ENCODE measurements at places on chromosomes 5 and 9.

GRCh38 chr9:121797081-121797480 is 145.6 kb downstream of the DAB2IP start:
- DNase-seq, result no peak

DNA sequence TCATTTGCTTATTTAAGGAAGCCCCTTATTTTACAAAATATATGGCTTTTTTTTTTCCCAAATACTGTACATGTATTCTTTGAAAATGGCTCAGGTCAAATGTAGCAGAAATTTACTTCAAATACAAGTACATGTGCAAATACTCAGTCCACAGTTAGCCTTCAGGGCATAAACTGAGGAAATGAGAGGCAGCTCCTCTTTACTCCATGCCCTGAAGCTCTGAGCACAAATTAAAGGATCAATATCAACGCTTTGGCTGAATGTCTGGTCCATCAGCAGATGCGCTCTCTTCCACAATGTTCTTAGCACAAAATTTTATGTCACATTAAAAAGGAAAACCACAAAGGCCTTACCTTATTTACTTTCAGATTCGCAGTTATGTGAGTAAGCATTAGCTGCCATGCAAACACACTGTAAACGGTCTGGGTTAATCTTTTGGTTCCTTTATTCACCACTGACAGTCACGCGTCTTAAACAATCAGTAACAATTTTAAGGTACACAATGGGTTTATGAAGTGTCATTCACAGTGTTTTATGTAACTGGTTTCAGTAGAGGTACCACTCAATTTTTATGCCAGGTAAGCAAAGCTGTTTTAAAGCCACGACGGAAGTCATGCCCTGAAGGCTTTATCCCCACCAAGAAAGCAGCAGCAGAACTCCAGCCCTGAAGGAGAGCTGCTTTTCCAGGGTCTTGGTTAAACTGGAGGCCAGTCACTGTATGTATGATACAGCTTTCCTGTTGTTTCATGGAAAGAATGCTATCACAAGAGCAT is 103.4 kb downstream of the OTULIN start:
- DNase-seq, result no peak

DNA sequence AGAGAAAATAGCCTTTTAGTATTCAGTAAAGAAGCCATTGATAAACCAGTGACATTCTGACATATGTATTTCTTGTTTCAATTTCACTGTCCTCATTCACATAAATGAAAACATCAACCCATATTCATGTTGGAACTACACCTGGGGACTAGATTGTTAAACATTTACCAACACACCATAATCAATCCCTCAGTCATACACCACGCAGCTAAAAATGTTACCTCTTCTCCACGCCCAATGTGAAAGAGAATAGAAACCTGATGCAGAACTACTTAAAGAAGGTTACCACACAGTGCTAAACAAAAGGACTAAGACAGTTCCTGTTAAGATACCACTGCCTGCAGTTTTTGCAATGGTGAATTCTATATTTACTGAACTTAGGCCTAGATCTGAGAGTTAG is 518.9 kb downstream of the PRELID2 start:
- no peak for DNase-seq

DNA sequence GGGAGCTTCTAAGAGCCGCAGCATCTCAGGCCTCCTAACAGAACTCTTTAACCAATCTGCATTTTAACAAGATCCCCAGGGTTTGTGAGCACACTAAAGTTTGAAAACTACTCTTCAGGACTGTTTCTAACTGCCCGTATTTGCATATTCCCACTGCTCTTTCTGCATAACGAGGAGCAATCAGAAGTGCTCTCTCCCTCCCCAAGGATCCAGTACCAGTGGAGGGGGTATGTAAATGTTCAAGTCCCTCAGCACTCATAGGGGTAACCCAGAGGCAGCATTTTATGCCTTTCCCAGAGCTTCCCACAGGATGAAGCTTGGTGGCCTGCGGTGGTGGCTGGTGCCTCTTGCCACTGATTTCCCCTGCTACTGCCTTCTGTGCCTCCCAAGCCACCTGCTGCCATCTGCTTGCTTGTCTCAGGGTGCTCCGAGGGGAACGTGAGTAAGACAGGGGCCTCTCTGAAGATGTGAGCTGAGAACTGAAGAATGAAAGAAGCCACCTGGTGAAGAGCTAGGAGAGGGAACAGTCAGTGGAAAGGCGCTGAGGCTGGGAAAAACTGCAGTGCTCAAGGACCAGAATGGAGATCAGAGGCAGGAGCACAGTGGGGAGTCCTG is 30.0 kb upstream of the PPP1R2B start:
- DNase-seq, result no peak

- DNase-seq, result no peak
Observed at GRCh38 chr9:132885720-132886333, 7.1 kb downstream of the SPACA9 start.

Measured in stimulated activated CD4-positive, alpha-beta T cell treated with anti-CD3 and anti-CD28 coated beads, Interleukin-2, amount 100 ng/mL, for 24 hours (primary cell).